ENCODE measurements at places on chromosomes 5 and 9.

DNA sequence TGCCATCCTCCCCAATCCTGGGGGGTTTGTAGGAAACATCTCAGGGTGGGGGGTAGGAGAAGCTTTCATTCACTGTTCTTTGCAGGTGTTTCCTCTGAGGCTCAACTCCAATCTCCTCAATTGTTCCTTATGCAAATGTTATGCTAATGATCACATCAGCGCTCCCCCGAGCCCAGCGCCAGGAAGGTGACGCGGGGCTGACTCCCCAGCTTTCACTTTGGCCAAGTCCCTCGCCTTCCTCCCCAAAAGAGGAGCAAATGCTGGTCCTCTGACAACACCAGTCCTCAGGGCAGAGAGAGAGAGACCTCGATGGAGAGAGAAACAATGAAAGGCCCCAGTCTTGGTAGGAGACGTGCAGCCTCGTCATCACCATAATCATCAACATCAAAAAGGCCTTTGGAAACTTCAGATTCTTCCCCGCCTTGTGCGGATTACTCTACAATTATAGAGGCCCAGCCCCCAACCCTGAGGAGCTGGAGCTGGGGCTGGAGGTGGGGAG lies 39.1 kb downstream of the PCDH1 start:
- DNase-seq = no peak
- H3K27me3 ChIP-seq = peaks cover 9% of the 10 kb centered on the region

DNA sequence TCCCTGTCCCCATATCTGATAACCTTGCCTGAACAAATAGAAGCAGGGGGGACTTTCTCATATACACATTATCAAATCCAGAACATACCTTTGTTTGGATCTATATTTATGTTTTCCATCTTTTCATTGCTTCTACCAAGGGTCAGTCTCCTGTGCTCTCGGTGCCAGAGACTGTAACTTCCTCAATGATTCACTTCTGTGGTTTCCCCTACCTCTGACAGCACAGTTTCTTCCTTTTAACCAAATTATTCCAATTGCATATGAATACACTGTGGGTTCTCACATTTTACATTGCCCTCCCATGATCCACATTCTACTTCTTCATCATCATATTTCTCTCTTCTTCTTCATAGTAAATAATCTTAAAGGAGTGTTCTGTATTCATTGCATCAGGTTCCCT lies 32.2 kb downstream of the NMUR2 start:
- H3K4me3 ChIP-seq = no peak overlapping the region
- H3K36me3 ChIP-seq = no peaks in the 10 kb centered on the region
- no peaks in the 10 kb centered on the region for H3K27me3 ChIP-seq
- H3K27ac ChIP-seq = no peak overlapping the region
- DNase-seq = no peak

DNA sequence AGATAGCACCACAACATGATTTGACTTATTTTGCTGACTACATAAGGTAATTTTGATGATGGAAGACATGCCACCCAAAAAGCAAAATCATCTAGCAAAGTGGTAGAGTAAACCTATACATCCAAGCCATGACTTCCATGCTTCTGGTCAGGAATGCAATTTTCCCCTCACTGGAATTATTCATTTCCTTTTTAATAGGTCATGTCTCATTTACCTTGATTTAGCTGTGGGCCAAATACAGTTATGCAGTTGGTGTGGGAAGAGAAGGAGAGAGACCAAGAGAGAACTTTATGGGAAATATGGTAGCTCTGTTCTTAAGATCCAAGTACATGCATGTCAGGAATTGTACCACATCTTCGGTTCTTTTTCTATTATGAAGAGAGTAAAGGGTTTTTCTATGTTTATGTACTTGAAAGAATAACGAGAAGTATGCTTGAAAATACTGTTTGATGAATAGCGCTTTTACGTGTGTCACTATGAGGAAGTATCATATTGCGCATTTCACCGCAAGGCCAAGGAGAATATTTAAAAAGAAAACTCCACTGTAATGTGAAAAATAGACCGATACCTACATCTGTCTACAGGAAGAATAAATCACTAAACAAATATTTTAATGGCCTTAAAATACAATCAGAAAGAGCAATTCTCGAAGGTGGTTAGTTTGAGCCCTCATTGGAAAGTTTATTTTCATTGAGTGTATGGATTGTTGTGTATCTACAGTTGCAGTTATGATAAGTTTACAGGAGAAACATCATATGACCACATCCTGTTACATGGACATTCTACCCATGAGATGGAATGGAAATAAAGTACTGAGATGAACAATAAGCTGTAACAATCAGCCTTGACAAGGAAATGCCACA lies 134.0 kb downstream of the FOXD1 start:
- H3K27me3 ChIP-seq = peaks cover 15% of the 10 kb centered on the region
- H3K36me3 ChIP-seq = no peaks in the 10 kb centered on the region
- peak overlapping the region; percentile 26 for H3K27ac ChIP-seq
- DNase-seq = no peak

GRCh38 chr5:65061250-65061973 lies 292.7 kb downstream of the CWC27 start:
- no peaks in the 10 kb centered on the region for H3K36me3 ChIP-seq
- no peak for DNase-seq
- H3K27me3 ChIP-seq = no peaks in the 10 kb centered on the region

GRCh38 chr5:137937994-137938750 lies 48.9 kb downstream of the PKD2L2 start:
- H3K4me3 ChIP-seq = no peak overlapping the region
- H3K27me3 ChIP-seq = no peaks in the 10 kb centered on the region
- H3K4me1 ChIP-seq = peaks cover 9% of the 10 kb centered on the region
- peaks cover 44% of the 10 kb centered on the region for H3K36me3 ChIP-seq
- H3K27ac ChIP-seq = no peak overlapping the region

GRCh38 chr9:34988218-34989002 lies 1.1 kb upstream of the DNAJB5 start:
- H3K4me1 ChIP-seq = peaks cover 39% of the 10 kb centered on the region
- peak overlapping the region; percentile 91 for H3K27ac ChIP-seq
- no peaks in the 10 kb centered on the region for H3K36me3 ChIP-seq
- peaks cover 8% of the 10 kb centered on the region for H3K27me3 ChIP-seq

DNA sequence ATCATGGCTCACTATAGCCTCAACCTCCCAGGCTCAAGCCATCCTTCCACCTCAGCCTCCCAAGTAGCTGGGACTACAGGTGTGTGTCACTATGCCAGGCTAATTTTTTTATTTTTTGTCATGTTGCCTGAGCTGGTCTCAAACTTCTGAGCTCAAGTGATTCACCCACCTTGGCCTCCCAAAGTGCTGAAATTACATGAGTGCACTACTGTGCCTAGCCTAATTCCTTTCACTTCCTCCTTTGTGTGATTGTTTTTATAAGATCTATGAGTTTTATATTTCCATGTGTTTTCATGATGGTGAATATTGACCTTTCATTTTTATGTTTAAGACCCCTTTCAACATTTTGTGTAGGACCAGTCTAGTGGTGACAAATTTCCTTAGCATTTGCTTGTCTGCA lies 55.2 kb upstream of the IL12B start:
- no peaks in the 10 kb centered on the region for H3K4me1 ChIP-seq
- no peak overlapping the region for H3K27ac ChIP-seq
- DNase-seq = no peak
- H3K4me3 ChIP-seq = no peak overlapping the region

DNA sequence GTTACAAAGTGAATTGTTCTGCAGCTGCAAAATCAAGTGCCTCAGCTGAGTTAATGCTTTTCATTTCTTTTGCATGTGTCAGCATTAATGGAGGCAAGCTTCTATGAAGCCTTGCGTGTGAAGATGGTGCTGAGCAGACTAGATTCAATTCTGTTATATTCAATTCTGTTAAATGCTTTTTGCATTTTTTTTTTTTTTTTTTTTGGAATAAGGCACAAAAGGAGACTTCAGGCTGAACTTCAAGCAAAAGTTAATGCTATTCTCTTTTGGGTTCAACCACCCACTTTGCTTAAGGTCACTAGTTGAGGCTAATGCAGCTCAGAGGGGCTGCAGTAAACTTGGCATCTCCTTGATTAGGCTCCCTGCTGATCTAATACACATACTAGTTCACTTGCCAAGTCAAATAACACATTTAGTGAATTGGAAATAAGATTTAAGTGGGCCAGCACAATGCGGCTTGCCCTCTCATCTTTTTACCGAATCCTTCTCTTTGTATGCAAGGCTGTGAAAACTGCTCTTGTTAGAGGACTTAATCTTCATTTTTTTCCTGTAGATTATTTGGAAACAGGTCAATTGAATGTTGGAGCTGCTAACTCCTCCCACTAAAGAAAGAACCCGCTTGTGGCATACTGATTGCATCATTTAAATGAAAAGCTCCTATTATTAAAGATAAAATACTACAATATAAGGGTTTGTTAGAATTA lies 1020.2 kb downstream of the NR2F1-AS1 start:
- H3K27ac ChIP-seq = no peak overlapping the region
- H3K4me3 ChIP-seq = no peak overlapping the region
- no peak for DNase-seq
- H3K4me1 ChIP-seq = peaks cover 20% of the 10 kb centered on the region
- H3K27me3 ChIP-seq = no peaks in the 10 kb centered on the region

DNA sequence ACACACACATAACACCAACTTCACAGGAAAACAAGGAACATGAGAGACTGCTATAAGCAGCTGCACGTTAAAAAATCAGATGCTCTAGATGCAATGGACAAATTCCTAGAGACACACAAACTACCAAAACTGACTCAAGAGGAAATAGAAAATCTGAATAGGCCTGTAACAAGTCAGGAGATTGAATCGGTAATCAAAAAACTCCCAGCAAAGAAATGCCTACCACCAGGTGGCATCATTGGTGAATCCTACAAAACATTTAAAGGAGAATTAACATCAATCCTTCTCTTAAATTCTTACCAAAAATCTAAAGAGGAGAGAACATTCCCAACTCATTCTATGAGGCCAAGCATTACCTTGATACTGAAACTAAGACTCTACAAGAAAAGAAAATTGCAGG lies 54.9 kb downstream of the NDST1 start:
- no peak for DNase-seq
- no peaks in the 10 kb centered on the region for H3K27me3 ChIP-seq
- peaks cover 4% of the 10 kb centered on the region for H3K36me3 ChIP-seq
- no peak overlapping the region for H3K4me3 ChIP-seq
- H3K27ac ChIP-seq = no peak overlapping the region
- H3K4me1 ChIP-seq = peaks cover 11% of the 10 kb centered on the region

- peaks cover 3% of the 10 kb centered on the region for H3K4me1 ChIP-seq
- no peak overlapping the region for H3K4me3 ChIP-seq
- DNase-seq = peak; percentile 14
- H3K27ac ChIP-seq = no peak overlapping the region
Observed at GRCh38 chr9:91063471-91063870, 261.9 kb downstream of the SYK start.

GRCh38 chr5:151001436-151001835 lies 19.0 kb upstream of the GPX3 start:
- no peak overlapping the region for H3K27ac ChIP-seq
- H3K27me3 ChIP-seq = peaks cover 17% of the 10 kb centered on the region
- no peak for DNase-seq
- peaks cover 5% of the 10 kb centered on the region for H3K4me1 ChIP-seq
- H3K4me3 ChIP-seq = no peak overlapping the region
- H3K36me3 ChIP-seq = no peaks in the 10 kb centered on the region

- no peak overlapping the region for H3K4me3 ChIP-seq
- peaks cover 27% of the 10 kb centered on the region for H3K36me3 ChIP-seq
- peaks cover 24% of the 10 kb centered on the region for H3K4me1 ChIP-seq
- peak overlapping the region; percentile 85 for H3K27ac ChIP-seq
- DNase-seq = no peak
Observed at GRCh38 chr5:38515092-38515491, 41.4 kb downstream of the LIFR start.

DNA sequence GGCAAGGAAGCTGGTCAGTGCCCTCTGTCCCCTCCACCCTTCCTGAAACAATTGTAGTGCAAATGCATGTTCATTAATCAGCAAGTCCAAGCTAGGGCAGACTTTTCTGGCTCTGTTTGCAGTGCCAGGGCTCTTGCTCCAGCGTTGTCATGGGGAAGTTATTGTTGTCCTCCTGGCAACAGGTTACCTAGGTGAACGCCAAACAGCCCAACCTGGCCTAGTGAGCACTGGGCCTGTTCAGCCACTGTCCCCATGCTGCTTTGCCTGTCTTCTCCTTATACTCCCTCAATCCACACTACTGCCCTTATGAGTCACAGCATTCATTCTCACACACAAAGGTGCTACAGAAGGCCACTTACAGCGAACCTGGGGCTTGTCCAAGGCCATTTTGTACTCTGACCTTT lies 34.5 kb upstream of the GLIS3 start:
- no peaks in the 10 kb centered on the region for H3K36me3 ChIP-seq
- peaks cover 4% of the 10 kb centered on the region for H3K27me3 ChIP-seq
- no peaks in the 10 kb centered on the region for H3K4me1 ChIP-seq
- no peak for DNase-seq

DNA sequence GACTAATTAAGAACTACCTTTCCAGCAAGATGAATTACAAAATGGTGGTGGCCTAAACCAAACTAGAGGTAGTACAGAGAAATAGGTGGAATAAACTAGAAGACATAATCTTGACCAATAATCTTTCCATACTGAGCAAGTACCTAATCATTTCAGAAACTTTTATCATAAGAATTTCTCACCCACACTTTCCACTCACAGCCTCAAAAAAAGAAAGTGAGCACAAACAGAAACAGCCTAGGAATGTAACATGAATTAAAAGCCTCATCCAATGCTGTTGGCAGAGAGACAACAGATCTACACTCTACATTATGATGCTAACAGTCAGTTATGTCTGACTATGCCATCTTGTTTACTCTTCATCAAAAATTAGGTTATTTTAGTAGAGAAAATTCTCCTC lies 1.3 kb downstream of the RNF38 start:
- DNase-seq = no peak
- H3K36me3 ChIP-seq = peaks cover 10% of the 10 kb centered on the region
- H3K27me3 ChIP-seq = no peaks in the 10 kb centered on the region
- H3K4me3 ChIP-seq = peak overlapping the region; percentile 57

GRCh38 chr5:66134407-66134861 lies 9.7 kb upstream of the SREK1 start:
- H3K4me3 ChIP-seq = no peak overlapping the region
- H3K27me3 ChIP-seq = peaks cover 9% of the 10 kb centered on the region
- no peaks in the 10 kb centered on the region for H3K4me1 ChIP-seq
- no peaks in the 10 kb centered on the region for H3K36me3 ChIP-seq

GRCh38 chr5:167833456-167833855 lies 458.0 kb upstream of the WWC1 start:
- H3K27me3 ChIP-seq = no peaks in the 10 kb centered on the region
- no peak for DNase-seq
- no peak overlapping the region for H3K4me3 ChIP-seq
- no peak overlapping the region for H3K27ac ChIP-seq

DNA sequence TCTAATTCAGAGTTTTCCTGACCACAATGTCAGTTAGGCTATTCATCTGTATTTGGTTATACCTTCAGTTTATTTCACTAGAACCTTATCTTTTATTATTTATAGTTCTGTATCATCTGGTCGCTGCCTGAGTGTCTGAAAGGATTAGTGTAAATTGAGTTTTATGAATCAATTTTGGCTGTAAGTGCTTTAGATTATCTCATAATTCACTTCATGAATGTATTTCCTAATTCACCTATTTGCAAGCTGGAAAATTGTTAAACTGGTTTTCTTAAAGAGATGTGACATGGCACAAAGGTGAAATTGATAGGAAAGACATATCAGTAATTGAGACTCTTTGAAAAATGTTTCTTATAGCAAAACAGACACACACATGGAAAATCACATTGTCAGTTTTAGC lies 242.4 kb upstream of the ACO1 start:
- no peak overlapping the region for H3K4me3 ChIP-seq
- DNase-seq = no peak
- peaks cover 3% of the 10 kb centered on the region for H3K4me1 ChIP-seq
- peaks cover 15% of the 10 kb centered on the region for H3K27me3 ChIP-seq
- no peaks in the 10 kb centered on the region for H3K36me3 ChIP-seq
- no peak overlapping the region for H3K27ac ChIP-seq
